Cardiac muscle cell (in vitro differentiated cells and primary cell): ENCODE measurements at places on chromosomes 3 and 15.

DNA sequence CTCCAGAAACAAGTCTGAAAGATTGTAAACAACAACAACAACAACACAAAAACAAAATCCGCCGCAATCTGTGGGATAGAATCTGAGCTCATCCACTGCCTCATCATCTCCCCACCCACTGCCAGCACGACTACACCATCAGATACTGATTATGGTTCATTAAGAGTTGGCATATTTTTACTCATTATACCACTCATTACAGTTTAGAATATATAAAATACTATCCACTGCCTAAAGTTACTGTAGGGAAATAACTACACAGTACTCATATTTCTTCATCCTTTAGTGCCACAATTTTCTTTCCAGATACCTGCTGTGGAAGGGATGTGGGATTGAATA is 152.5 kb upstream of the PEX5L start:
- DNase-seq: no peak

- peak; percentile 27 for DNase-seq
Measured at GRCh38 chr3:141680620-141681389, 57.3 kb upstream of the RNF7 start.

DNA sequence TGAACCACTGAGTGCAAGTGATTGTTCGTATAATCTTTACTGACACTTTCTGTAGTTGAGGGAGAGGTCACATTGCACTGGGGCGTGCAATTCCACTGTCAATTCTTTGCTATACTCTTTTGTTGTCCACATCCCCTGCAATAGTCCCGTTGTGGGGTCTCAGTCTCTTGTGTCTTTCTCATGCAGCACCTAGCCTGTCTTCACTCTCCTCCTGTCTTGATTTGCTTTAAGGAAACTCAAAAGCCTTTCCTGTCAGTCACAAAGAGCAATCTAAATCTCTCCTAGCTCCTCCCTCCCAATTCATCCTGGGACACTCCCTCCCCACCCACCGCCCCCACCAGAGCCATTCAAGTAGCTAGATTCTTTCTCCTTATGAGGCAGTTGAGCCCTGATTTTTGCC is 13.2 kb upstream of the TMEM158 start:
- DNase-seq: no peak

DNA sequence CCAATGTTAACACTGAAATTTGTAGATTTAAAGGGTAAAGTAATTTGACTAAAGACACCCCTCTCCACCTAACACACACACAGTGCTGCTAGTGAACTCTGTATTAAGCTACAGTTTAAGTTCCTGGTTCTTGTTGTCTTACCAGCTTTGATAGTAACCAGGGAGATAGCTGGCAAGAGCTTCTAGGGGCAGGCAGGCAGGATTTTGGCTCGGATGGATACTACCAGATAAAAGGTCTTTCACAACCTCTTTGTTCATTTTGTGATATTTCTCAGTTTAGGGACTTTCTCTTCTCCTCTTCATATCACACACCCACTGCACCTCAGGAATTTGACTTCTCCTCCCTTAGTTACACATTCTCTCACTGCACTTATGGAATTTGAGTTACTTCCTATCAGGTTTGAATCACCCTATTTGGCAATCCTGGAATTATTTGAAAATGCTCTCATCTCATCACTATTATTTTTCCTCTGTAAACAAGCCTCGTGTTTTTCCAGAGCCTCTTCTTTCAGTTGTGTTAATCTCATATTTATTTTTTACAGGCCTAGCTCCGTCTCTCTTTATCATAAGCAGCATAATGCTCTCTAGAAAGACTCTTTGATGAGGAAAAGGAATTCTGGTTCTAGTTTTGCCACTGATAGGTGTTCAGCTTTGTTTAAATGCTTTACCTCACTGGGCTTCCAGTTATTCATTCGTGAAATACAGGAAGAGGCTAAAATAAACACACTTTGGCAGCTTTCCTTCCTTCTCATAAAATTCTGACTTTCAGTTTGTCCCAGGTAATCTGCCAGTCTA is 23.0 kb upstream of the CLDN1 start:
- DNase-seq: peak; percentile 96

DNA sequence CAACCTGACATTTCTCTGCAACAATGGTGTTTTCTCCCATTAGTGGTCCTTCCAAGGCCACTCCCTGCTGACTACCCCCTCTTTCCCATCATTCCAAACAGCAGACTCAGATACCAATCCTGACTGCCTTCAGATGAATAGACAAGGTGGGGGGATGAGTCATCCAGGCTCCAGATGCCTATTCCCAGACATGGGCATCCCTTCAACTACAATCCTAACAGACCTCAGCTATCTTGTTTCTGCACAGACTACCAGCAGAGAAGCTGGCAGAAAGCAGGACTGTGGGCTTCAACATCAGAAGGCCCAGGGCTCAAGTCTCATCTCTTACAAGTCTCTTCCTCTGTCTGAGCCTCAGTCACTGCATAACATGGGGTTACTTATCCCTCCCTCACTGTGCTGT is 2.2 kb downstream of the RBP1 start:
- DNase-seq: no peak
